ENCODE measurements at places on chromosomes 5 and 9.

DNA sequence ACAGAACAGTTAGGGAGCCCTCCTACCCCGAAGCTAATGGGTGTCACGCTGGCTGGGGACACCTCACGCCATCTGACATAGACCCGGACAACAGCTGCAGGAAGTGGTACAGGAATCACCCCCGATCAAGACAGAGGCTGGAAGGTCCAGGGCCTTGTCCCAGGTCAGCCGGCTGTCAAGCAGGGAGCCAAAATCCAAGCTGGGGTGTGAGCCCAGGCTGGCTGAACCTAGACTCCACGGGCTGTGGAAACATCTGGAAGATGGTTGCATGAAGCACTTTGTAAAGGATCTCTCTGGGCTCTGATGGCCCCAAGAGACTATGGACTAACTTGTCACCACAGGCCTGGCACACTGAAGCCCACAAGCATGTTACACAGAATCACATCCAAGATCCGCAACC, 68.9 kb upstream of the STXBP1 start:
- DNase-seq: no peak
- H3K27ac ChIP-seq: peak overlapping the region; percentile 93
- H3K4me3 ChIP-seq: no peak overlapping the region
- no peaks in the 10 kb centered on the region for H3K27me3 ChIP-seq
- H3K4me1 ChIP-seq: peaks cover 83% of the 10 kb centered on the region
- H3K36me3 ChIP-seq: no peaks in the 10 kb centered on the region

DNA sequence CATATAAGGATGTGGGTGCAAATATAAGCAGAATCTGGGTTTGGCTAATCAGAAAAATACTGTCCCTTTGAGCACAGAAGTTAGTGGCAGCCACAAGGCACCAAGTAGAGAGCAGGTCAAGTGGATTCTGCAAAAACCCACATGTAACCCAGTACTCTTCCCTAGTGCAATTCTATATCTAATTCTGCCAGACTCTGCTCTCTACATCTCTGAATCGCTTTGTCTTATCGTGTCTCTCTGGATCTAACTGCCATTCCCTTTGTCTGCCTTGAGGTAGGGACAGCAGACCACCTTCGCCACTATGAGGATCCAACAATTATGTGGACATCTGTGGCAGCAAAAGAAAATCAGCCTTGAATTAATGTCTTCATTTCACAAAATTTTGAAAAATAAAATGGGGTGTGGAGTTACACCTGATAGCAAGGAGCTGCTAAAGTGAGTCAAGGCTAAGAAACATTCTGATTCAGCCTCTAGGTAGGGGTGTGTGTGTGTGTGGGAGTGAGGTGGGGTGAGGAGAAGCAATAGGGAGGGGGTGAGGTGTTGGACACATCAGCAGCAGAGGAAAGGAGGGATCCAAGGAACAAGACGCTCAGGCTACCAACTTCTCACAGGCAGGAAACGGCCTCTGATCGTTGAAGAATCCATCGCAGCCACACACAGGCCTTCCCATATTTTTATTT, 33.7 kb upstream of the ZNF366 start:
- H3K4me3 ChIP-seq: no peak overlapping the region
- no peaks in the 10 kb centered on the region for H3K27me3 ChIP-seq
- H3K27ac ChIP-seq: no peak overlapping the region

DNA sequence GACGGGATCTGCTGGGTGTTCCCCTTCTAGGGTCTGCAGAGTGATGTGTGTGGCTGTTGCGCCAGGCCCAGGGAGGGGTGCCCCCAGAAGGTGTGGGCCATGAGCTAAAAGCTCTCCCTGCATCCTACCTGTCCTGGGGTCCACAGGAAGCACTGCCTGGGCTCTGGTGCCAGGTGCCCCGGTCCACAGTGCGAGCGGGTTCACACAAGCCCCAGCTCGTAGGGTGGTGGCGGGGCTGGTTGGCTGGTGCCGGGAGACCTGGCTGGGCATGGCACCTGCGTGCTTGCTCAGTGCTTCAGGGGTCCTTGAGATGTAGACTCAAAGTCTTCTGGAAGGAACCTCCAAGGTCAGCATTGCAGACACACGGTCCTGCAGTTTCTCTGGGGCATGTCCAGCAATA, 25.5 kb downstream of the ASS1 start:
- peaks cover 4% of the 10 kb centered on the region for H3K36me3 ChIP-seq
- H3K4me3 ChIP-seq: no peak overlapping the region
- no peak overlapping the region for H3K27ac ChIP-seq
- H3K4me1 ChIP-seq: no peaks in the 10 kb centered on the region

DNA sequence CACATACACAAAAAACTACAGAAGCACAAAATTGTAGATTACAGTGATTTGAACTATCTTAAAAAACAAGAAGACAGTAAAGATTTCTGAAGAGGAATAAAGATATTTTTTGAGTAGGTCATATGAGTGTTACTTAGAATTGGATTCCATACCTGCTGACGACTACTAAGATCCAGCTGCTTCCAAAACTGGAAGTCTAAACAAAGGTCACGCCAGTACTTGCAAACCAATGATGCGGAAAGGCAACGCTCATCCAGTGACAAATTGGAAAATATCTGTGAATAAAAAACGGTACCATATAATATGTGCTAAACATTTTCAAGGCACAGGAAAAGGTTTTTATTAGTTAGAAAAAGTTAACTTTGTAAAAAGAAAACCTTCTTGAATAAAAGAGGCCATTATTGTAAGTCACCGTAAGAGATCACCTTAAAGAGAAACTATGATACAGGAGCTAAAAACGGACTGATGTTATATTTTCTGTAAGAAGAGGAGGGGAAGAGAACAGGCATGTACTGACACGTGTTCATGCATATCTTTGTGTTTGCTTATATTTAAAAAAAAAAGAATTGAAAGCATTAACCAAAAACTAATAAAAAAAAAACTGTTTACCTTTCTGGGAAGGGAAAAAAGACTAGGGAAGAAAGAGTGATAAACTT, 14.1 kb downstream of the FBXL17 start:
- H3K27ac ChIP-seq: no peak overlapping the region
- no peak overlapping the region for H3K4me3 ChIP-seq
- H3K27me3 ChIP-seq: no peaks in the 10 kb centered on the region
- no peaks in the 10 kb centered on the region for H3K4me1 ChIP-seq
- no peak for DNase-seq

DNA sequence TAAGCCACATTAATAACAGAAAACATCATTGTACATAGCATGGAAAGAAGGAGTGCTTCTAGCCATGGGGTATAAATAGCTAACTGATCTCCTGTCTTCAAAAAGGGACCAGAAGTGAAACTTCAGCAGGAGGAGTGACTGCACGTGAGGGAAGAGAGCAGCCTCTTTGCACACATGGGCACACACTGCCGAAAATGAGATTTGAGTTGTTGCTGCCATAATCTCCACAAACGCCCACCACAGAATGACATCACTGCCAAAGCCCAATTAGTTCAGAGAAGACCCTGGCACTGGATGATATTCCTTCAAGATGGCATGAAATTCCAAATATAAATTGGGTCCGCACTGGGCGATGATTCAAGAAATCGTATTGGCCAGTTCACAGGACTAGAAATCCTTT, 238.9 kb upstream of the NR4A3 start:
- no peaks in the 10 kb centered on the region for H3K4me1 ChIP-seq
- H3K27ac ChIP-seq: no peak overlapping the region
- H3K4me3 ChIP-seq: no peak overlapping the region
- no peaks in the 10 kb centered on the region for H3K27me3 ChIP-seq

DNA sequence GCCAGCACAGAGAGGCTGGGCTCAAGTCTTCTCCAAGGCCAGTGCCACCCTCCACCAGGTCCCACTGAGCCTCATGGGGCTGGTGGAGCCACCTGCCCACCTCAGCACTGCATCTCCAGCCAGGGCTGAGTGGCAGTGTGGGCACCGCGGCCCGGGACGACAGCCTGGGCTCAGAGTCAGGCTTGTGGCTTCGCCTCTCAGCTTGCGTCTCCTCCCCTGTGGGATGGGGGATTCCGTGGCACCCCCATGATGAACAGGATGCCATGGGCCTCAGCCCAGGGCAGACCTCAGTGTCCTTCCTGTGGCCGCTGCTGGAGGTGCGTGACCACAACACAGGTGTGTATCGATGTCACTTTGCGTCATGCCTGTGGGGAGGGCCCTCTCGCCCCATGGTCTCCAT, 136.4 kb upstream of the PPP1R26 start:
- H3K4me3 ChIP-seq: no peak overlapping the region
- peaks cover 17% of the 10 kb centered on the region for H3K4me1 ChIP-seq
- no peak for DNase-seq
- H3K27ac ChIP-seq: no peak overlapping the region

- no peak for DNase-seq
- no peaks in the 10 kb centered on the region for H3K36me3 ChIP-seq
- H3K4me3 ChIP-seq: no peak overlapping the region
- no peaks in the 10 kb centered on the region for H3K4me1 ChIP-seq
- no peaks in the 10 kb centered on the region for H3K27me3 ChIP-seq
These were observed 66.5 kb downstream of the COX7C start for GRCh38 chr5:86684222-86684621.

DNA sequence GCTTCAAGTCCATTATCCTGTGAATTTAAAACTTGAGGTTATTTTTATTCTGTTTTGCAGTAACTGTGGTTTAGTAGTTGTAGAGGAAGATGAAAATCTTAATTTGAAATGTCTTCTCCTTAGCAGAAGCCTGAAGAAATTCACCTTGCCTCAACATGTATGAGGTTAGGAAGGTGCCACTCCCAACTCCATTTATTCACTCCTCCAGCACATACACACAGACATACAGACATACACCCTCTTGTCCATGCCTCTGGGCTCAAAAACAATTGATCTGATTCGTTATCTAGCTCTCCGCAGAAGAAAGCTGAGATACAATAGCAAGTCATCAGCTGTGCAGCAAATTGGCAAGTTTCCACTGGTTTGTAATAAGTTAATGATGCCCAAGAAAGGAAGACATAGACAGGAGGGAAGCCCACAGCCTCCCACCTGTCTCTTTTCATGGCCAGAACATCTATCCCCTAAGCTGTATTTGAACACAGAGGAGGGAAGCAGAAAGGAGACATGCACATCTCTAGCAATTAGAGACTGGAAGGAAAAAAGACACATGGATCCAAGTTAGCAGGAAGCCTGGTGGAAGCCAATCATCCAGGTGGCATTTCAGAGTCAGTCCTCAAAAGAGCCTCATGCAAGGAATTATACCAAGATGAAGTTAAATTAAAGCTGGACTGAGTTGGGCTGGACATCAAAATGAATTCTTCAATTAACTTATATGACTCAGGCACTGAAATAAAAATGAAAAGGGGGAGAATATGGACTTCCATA, 257.9 kb downstream of the ASTN2 start:
- DNase-seq: no peak
- no peaks in the 10 kb centered on the region for H3K36me3 ChIP-seq
- no peaks in the 10 kb centered on the region for H3K27me3 ChIP-seq
- H3K4me3 ChIP-seq: no peak overlapping the region
- H3K4me1 ChIP-seq: no peaks in the 10 kb centered on the region

DNA sequence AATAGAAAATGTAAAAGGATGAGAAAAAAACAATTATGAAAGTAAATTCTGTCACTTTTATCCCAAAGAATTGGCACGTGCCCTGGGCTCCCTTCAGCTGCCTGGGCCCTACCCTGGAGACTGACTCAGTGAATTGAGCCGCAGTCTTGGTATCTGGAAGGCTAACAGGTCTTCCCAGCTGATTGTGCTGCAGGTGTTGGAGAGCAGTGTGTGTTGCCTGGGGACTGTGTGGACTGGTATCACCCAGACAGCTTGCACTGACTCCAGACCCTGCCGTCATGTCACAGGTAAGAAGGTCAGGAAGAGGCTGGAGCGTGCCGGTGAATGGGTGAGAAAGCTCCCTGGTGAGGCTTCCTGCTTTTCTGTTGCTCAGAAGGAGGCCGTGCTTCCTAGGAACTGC, 83.3 kb downstream of the AOPEP start:
- no peak overlapping the region for H3K4me3 ChIP-seq
- no peak for DNase-seq
- peak overlapping the region; percentile 13 for H3K27ac ChIP-seq

DNA sequence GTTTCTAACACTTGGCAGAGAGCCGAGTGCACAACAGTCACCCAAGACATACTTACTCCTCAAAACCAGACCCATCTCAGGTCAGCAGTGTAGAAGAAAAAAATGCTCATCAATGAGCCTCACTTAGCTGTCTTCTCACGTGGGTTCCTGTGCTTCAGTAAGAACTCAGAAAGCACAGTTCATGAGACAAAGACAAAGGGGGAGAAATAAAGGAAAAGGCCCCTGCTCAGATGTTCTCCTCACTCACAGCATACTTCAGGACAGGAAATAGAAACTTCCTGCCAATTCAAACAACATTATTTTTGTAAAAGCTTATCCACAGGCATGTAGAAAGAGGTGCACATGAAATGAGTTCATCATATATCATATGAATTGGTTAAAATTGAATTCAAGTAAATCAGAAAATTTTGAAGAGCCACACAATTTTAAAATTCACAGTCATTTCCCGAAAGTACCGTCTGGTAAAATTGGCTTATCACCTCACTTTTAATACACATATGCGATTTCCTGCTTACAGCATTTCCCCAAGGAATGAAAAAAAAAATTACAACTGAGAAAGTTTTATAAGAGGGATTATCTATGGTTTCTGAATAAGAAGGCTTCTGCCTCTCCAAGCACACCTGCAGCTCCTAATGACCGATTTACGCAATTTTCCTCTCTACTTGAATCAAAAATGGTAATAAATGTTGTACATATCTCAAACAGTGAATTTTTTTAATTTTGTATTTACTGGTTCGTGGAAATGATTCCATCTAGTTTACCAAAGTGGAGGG, 328.3 kb downstream of the TMEM167A start:
- H3K4me3 ChIP-seq: no peak overlapping the region
- no peaks in the 10 kb centered on the region for H3K4me1 ChIP-seq
- H3K36me3 ChIP-seq: no peaks in the 10 kb centered on the region
- no peak for DNase-seq
- H3K27me3 ChIP-seq: no peaks in the 10 kb centered on the region

GRCh38 chr5:40491644-40492043, 188.1 kb upstream of the PTGER4 start:
- H3K27ac ChIP-seq: no peak overlapping the region
- DNase-seq: no peak
- no peak overlapping the region for H3K4me3 ChIP-seq
- no peaks in the 10 kb centered on the region for H3K36me3 ChIP-seq
- H3K4me1 ChIP-seq: no peaks in the 10 kb centered on the region
- H3K27me3 ChIP-seq: no peaks in the 10 kb centered on the region

GRCh38 chr9:112295174-112295573, 38.2 kb downstream of the PTBP3 start:
- peaks cover 43% of the 10 kb centered on the region for H3K36me3 ChIP-seq
- peaks cover 5% of the 10 kb centered on the region for H3K4me1 ChIP-seq
- H3K27me3 ChIP-seq: no peaks in the 10 kb centered on the region
- no peak overlapping the region for H3K4me3 ChIP-seq

Data from esophagus squamous epithelium (tissue), 5 donors.